ENCODE measurements at places on chromosomes 6 and 20.

DNA sequence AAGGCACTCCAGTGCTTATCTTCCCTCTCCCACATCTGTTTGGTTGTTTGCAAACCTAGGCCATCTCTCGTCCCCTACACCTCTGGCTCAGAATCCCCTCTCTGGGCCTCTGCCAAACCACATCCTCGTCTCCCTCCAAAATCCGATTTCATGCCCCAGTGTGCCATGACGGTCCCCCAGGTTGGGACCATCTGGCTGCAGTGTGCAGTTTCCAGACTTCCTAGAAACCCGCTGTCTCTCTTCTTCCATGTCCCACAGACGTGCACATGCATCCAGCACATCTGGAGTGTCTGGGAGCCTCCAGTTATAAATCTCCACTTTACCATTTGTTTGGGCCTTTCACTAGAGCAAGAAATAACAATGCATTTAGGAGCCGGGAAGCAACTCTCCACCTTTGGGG is 316.2 kb downstream of the KIF16B start:
- DNase-seq = no peak

- DNase-seq = no peak
Observed at GRCh38 chr6:137277971-137278637, 58.9 kb upstream of the IFNGR1 start.

- DNase-seq = no peak
Observed at GRCh38 chr6:158607411-158608170, 37.0 kb downstream of the DYNLT1 start.

DNA sequence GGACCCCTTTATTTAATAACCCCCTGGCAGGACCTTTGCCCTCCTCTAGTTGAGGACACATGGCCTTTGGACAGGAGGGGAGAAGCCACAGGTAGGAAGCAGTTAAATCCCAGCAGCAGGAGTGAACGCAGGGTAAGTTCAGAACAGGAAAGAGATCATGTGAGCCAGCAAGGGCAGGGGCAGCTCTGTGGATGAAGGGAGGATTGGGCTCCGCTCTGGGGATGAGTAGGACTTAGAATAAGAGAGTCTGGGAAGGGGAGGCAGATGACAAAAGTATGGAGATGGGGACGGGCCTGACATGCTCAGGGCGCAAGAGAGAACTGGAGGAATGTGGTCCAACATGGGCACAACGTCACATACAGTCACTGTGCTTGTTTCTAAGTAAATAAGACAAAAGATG is 89.0 kb downstream of the NDUFAF5 start:
- no peak for DNase-seq

DNA sequence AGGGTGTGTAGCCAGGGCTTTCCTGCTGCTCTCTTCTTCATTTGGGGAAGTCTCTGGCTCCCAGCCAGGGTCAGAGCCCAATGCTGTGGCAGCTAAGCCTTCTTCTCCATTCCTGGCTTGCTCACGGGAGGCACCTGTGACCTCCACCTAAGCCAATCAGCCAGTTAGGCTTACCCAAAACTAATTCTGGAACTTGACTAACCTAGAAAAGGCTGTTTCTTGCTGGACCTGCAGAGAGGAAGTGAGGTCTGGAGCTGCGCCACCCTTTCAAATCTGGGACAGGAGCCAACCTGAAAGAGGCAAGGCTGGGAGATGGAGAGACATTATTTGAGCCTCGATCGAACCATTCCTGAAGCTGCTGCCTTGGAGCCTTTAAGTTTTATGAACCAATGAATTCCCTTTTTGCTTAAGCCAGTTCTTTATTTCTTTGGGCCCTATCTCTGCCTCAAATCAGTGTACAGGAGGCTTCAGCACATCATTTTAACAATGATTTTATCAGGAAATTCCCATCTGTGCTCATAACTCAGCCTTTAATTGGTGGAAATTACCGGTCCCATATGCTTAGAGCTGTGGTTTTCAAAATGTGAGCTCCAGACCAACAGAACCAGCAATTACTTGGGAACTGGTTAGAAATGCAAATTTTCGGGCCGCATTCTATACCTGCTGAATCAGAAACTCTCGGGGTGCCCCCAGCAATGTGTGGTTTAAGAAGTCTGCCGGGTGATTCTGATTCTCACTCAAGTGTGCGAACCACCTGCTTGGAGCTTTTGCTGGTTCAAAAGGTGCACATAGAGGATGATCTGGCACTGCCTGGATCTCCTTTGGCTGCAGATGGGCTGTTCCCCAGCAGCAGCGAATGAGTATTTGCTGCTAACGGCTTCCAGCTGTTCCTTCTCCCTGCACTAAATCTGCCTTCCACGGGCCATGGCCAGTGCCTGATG is 97.4 kb upstream of the RNF24 start:
- DNase-seq = no peak

DNA sequence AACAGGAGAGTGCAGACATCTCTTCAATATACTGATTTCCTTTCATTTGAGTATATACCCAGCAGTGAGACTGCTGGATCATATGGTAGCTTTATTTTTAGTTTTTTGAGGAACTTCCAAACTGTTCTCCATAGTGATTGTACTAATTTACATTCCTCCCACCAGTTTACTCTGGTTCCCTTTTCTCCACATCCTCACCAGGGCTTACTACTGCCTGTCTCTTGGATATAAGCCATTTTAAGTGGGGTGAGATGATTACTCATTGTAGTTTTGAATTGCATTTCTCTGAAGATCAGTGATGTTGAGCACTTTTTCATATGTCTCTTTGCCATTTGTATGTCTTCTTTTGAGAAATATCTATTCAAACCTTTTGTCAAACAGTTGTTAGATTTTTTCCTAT is 64.9 kb upstream of the HMGCLL1 start:
- DNase-seq = no peak

DNA sequence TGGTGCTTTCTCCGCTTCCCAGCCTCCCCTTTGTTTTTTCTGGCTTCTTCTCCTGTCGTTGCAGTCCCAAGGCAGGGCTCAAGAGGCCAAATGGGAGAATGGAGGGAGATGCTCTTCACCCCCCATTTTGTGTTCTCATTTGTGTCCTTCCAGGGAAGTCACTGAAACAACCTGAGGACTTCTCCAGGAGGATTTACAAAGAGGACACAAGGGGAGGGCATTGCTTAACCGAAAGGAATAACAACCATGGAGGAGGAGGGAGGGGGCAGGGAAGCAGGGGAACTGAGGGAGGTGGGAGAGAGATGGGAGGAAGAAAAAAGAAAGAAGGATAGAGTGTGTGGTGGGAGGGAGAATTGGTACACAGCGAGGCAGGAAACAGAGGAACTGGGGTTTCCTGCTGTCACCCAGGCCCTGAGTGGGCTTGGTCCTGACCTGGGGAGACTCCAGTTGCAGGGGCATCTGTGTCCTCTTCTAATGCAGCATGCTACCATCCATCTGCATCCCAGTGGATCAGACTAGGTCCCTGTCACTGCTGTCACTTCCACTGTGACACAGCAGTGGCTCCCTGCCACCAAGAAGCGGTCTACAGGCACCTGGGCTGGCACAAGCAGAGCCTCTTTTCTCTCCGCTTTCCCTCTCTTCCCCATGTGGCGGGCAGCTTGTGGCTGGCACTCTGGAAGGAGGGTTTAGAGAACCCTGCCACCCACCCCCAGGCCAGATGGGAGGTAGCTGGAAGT is 17.1 kb upstream of the MLN start:
- DNase-seq = peak; percentile 33

GRCh38 chr6:136549300-136550044 is 750 bp downstream of the MAP7 start:
- DNase-seq = no peak

DNA sequence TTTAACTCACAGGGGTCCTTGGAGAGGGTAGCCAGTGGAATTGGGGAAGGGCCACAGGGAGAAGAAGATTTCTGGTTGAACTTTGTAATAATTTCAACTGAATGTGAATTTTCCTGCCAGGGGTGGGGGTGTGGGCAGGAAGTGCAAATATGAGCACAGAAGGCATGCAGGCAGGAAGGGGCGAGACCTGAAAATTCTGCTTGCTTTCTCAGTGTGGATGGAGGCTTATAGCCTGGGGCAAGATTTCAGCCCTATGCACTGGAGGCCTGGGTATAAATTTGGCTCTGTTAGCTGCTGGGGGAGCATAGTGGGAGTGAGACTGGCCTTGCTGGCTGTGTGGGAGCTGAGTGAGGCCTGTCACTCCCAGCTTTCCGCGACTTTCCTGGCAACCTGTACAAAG is 54.4 kb downstream of the PERP start:
- no peak for DNase-seq

- no peak for DNase-seq
Observed at GRCh38 chr6:131107151-131107550, 28.1 kb upstream of the AKAP7 start.

DNA sequence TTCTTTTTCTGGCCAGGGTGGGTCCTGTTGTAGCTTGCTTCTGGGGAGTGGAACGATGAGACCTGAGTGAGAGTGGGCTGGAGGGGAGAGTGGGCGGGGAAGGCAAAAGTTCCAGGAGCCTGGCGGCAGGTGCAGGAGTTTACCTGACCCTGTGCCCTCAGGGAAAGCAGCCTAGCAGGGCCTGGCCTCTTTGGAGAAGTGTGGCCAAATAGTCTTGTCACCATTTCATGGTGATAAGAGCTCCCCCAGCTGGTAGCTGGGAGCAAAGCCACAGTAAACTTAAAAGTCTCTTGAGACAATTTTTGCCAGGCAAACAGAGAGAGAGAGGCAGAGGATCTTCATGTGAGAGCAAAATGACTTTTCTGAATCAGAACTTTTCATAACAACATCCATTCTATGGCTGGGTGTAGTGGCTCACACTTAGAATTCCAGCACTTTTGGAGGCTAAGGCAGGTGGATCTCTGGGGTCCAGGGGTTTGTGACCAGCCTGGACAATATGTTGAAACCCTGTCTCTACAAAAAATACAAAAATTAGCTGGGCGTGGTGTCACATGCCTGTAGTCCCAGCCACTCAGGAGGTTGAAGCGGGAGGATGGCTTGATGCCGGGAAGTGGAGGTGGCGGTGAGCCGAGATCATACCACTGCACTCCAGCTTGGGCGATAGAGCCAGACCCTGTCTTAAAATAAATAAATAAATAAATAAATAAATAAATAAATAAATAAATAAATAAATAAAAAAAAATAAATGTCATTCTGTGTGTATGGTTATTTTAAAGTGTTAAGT is 161.8 kb upstream of the SCGN start:
- peak; percentile 62 for DNase-seq

GRCh38 chr6:15796130-15796771 is 133.4 kb upstream of the DTNBP1 start:
- no peak for DNase-seq

DNA sequence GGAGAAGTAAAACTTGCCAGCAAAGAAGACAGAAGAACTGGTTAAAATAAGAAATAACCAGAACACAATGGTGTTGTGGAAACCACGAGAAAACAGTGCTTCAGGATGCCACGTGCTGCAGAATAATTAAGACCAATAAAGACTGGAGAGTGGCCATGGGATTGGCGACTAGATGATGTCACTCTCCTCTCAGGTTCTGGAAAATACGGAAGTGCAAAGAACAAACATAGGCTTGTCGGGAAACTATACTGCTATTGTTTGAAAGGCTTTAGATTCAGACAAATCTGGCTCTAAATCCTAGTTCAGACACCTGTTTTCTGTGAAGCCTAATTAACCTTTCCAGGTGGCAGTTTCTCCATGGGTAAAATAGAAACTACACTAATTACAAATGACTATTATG is 138.4 kb upstream of the STXBP5 start:
- DNase-seq = no peak
